ENCODE measurements at places on chromosomes 3 and 15.

DNA sequence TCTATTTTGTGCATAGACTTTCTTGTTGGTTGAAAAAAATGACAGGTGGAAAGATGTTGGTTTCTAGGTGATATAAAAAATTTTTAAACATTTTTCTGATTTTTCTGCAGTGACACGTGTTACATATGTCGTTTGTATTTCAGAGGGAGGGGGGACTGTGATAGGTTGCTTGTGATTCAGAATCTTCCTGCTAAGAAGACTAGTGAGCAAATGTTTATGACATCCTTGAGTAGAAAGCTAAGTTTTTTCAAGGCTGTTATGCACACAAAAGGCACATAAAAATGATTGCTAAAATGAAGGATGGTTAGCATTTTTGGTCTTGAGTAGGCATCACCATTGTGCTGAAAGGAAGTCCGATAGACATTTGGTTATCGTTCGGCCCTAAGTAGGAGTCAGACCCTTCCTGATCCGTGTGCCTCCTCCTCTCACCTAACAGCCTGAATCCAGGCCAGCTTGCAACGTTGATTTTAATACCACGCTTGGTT lies 1.5 kb downstream of the ZNF639 start:
- peak; percentile 39 for DNase-seq

DNA sequence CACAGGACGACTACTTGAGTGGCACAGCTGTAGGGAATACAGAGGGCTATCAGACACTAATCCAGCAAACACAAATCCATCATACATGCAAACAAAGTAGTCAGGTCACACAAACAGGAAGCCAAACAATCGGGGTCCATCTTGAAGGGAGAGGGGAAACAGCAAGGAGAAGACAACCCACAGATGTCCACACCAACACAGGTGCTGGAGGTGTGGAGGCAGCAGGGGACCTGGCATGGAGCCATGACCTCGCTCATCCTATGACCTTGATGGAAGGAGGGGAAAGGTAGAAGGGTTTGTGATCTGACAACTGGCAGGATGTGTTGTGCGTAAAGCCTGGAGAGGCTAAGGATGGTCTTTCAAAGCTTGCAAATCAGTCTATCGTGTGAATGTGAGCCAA lies 39.9 kb upstream of the SKOR1 start:
- no peak for DNase-seq

GRCh38 chr15:85692321-85692720 lies 102.4 kb downstream of the KLHL25 start:
- DNase-seq: no peak

DNA sequence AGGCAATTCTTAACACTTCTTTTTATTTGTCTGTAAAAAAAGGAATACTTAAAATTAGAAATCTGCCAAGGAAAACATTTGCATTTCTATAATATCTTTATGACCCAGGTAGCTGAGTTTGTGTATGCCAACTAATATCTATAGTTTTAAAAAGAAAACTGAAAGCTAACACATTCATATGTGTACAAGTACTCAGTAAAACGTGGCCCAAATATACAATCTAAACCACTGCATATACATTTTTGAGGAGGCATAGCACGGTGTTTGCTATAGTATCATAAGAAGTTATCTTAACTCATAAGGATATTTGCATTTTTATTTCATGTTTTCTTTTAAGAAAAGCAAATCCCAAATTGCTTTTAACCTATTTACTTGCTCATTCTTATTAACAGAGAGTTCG lies 172.7 kb downstream of the ZBTB20 start:
- no peak for DNase-seq

GRCh38 chr3:49626101-49626581 lies 48.0 kb upstream of the APEH start:
- no peak for DNase-seq

DNA sequence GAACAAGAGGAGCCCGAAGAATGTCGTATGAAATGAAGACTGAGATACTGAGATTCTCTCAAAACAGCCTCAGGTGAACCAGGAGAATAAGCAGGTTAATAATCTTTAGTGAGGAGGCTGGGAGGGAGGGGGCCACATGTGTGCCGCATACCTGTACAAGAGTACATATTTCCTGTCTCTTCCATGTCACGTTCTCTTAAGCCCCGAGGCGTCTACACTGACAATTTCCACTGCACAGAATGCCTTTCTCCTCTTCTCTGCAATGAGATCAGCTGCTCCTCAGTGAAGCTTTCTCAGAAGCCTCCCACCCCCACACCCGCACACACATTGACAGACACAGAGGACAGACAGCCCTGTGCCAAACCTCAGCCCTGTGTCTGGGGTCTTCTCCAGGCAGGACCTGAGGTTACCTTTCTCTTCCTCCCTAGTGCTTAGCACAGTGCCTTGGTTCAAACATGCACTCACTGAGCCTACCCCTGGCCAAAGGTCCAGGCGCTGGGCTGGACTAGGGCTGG lies 55.4 kb downstream of the PDZRN3 start:
- no peak for DNase-seq

DNA sequence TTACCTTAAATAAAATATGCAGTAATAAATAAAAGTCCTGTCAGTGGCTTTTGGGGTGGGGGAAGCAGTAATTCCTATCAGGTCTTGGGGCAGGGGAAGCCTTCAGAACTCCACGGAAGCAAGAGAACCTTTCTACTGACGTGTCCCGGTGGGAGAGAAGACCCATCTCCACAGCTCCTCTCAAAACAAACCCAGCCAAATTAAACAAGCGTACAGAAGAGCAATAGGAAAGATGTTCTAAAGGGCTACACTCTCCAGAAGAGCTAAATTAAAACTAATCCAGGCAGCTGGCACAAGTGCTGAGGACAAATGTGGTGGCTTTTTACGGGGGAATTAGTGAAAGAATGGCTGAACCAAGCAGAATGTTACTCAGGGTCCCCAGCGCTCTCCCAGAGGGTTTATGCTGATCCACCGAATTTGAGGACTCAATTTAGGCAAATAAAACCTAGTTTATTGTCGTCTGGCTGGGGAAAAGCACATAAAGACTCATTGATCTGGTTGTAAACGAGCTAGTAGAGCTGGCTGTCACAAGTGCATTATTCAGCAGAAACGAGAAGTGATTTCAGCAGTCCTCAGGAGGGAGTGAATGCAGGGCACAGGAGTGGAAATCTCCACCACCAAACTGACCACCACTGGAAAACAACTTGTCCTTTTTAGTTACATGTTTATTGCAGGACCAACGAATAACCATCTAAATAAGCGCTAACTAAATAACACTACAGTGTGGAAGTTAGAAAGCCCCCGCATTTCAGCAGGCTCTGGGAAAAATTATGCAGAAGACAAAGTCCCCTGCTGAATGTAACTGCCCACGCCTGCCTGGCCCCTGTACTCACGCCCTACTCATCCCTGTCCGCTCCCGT lies 13.5 kb downstream of the BFSP2 start:
- DNase-seq: peak; percentile 56

GRCh38 chr15:20358779-20359414 lies 182.7 kb downstream of the GOLGA6L6 start:
- DNase-seq: no peak

GRCh38 chr3:10568549-10568948 lies 63.2 kb upstream of the ATP2B2 start:
- peak; percentile 37 for DNase-seq

GRCh38 chr3:63921741-63922482 lies 9.7 kb upstream of the SCAANT1 start:
- DNase-seq: no peak

DNA sequence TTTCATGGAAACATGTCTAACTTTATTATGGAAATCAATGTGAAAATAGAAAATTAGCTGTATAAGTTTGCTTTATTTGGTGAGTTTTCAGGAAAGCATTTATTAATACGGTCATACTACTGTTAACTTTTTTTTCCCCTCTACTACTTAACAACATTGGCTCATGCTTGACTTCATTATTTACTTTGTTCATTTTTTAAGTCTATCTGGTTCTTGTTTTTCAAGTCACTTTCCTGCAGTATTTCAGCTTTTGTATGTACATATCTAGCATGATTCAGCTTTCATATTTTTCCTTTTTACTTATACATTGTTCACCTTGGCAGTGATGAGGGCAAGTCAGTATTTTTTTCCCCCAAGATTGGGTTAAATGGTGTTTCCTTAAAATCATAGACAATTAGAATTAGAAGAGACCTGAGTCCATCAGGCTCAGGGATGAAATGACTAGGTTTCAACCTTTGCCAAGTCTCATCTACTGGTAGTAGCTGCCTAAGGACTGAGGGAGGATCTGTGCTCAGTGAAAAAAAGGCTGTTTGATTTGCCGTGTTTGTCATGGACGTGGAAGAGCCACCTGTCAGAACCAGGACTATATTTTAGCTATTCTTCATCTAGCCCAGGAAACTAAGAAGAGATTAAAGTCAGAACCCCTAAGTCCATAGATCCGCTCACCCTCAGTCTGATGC lies 15.4 kb downstream of the TMOD3 start:
- DNase-seq: no peak

- DNase-seq: no peak
These were observed 24.1 kb upstream of the GP9 start for GRCh38 chr3:129036222-129037092.

DNA sequence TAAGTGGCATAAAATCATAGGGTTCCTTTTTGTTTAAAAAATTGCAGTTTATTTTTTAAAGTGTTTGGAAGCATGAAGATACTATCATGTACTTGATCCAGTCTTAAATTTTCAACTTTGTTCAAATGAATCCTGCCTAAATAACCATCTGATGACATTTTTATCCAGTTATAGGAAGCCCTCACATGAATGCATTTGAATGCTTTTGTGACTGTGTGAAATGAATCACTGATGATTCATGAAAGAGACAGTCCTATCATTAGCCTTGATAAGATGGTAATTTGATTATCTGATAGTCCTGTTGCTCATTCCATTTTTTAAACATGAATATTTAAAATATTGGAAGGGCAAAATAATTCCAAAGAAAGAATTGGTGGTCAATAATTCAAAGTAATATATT lies 401.9 kb upstream of the ROBO2 start:
- DNase-seq: no peak

DNA sequence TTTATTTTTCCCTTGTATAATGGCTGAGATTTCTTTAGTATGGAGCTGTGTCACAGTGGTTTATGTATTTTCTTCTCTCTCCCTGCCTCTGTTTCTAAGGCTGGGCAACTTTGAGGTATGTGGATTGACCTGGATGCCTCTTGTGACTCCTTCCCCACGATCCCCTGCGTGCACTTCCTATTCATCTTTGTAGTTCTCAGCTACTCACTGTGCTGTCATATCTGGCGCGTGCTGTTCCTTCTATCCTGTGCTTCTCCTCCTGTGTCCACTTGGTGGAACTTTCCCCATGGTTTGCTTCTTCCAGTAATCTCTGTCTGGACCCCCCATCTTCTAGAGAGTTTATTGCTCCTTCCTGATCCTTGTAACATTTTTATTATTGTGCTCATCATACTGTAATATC lies 97.3 kb downstream of the AKAP13 start:
- no peak for DNase-seq

- no peak for DNase-seq
These were observed 232.0 kb downstream of the KCNMB2 start for GRCh38 chr3:178768072-178768864.

DNA sequence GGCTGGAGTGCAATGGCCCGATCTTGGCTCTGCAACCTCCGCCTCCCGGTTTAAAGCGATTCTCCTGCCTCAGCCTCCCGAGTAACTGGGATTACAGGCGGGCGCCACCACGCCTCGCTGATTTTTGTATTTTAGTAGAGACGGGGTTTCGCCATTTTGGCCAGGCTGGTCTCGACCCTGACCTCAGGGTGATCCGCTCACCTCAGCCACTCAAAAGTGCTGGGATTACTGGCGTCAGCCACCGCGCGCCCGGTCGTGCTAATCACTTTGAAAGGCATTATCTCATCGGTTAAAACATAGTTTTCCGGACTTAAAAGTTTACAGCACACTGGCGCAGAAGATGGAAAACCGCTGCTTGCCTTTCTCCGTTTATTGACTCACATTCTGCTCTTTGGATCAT lies 27.6 kb upstream of the MTHFS start:
- no peak for DNase-seq

GRCh38 chr15:70547846-70548487 lies 215.4 kb downstream of the UACA start:
- DNase-seq: no peak

DNA sequence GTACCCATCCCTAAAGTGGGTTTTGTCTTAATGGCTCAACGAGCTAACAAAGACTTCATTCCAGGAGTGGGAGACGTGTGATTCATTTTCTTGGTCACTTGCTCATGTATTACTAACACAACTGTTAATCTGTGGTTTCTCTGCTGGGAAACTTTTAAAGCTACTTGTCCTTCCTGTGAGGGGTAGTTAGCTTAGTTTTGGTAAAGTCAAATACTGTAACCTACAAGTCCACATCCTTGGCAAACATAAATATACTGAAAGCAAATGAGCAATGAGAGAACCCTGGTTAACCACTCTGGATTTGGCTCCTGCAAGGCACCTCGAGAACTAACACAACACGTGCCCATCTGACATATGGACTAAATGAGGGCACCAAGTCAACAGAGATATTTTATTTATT lies 19.9 kb downstream of the NOX5 start:
- DNase-seq: no peak

DNA sequence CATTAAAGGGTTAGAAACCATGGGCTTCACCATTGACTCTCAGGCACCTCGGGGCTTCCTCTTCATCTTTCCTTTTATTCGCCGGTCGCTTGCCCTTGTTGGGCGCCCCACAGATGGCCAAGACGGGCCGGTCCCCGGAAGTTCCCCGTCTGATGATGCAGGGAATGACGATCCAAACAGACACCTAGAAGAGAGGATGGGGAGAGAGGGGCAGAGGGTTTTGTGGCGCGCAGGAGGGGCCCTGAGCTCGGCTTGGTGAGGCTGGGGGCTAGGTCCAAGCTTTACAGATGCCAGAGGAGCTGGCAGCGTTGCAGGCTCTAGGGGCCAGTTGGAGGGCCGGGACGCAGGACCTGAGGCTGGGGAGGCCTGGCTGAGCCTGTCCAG lies 532 bp upstream of the ESYT3 start:
- DNase-seq: no peak

GRCh38 chr3:128818186-128818787 lies 61.1 kb upstream of the ACAD9 start:
- no peak for DNase-seq

GRCh38 chr3:20403986-20404740 lies 218.2 kb upstream of the SGO1 start:
- DNase-seq: no peak

GRCh38 chr3:185060655-185061054 lies 92.2 kb downstream of the C3orf70 start:
- DNase-seq: no peak

DNA sequence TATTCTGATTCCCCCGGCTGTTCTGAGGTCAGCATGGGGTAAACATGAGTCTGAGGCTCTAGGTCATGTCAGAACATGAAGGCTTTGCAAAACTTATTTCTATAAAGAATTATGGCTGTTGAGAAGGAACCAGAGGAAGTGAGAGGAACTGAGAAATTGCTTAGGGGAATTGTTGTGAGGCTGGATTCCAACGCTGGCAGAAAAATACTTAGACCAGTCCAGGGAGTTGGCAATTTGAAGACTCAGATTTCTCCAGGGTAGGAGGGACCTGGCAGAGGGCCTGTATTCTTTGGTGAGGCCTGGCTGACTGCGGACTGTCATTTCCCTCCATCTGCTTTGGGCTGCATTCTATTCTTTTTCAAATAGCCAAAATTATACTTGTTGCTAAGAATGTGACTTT lies 155.5 kb downstream of the PLD1 start:
- peak; percentile 84 for DNase-seq

All from tongue (tissue), 3 donors.